ENCODE measurements at places on chromosomes 4 and X. TPM values are rescaled to one million over a fixed set of nuclear protein-coding genes. Genes with fewer than 3 reads are reported as not detected.

GABRE gene
- 15.2 TPM for total RNA-seq

ABCG2 gene
- 2.3 TPM for total RNA-seq

VCX3A gene
- not detected for total RNA-seq

SPON2 gene
- total RNA-seq: 281 TPM

ASMT gene
- not detected for total RNA-seq

NONO gene
- total RNA-seq: 400 TPM
